Brain pericyte (primary cell): ENCODE measurements at places on chromosomes 7 and 10.

DNA sequence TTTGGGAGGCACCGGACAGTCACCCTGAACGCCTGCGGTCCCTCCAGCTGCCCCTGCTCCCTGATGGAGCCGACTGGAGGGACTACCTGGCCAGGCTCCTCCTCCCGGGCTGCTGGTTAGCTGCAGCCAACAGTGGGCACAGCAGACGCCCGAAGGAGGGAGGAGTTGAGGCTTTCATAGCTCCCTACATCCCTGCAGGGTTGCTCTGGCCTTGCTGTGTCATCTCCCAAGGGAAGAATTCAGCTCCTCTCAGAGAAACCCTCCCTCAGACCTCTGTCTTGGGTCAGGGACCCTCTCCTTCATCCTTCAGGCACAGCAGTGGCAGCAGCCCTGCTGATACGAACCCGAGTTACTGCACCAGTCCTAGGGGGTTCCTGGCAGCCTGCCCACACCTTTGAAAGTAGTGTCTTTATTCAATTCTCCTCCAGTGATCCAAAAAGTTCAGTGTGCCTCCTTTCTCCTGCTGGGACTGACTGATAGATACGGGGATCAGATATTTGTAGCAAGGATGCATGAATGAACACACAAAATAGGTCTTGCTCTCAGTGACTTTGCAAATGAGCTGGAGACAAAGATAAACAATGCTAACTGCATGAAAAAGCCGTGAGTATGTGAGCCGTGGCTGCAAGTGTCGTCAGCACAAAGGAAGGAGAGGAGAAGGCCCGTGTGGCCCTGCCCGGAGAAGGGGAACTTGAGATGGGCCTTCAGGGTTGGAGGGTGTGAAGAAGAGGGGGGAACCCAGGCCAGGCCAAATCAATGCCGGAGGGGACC, 136.6 kb downstream of the PRKAG2 start:
- DNase-seq, result no peak

DNA sequence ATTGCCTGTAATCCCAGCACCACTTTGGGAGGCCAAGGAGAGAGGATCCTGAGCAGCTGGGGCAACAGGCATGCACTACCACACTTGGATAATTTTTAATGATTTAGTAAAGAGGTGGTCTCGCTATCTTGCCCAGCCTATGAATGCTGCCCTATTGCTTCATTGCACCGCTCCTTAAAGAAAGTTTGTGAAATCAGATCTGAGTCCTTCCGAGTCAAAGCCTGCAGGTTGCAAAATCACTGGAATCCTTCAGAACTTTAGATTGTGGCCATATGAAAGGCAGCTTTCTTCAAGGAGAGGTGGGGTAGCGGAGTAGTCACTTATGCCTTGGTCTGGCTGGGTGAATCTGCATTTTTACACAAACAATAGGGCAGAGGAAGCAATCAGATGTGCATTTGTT, 166.3 kb downstream of the ARHGAP12 start:
- no peak for DNase-seq

DNA sequence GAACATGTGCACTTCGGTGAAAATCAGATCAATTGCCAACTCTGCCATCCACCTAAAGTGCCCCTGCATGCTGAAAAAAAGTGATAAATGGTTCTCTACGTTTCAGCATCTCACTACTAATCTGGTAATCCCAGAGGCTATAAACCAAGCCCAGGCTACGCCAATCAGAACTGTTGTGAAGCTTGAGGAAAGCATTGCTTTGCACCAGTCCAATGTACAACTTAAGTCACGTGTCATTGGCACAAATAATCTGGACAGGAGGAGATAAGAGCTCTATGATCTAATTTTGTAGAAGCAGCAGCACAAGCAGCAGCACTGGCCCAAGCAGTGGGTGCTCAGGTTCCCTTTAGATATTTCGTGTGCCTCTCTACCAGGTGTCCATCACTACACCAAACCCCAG, 4.4 kb upstream of the EGR2 start:
- no peak for DNase-seq

DNA sequence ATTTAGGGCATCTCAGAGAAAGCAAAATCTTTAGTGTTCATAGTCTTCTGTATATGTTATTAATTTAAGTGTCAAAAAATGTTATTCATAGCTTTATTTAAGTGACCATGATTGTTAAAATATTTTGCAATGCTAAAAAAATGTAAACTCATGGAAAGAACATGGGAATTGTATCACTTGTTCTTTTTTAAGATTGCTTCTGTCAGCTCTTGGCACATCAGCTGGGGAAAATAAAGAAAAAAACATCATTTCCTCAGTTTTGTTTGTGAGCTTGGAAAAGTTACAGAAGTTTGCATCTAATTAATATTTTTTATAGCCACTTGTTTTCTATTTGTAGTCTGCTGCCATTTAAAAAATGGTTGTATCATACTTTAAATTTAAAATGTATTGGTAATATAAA, 285.9 kb upstream of the CSTF2T start:
- no peak for DNase-seq

DNA sequence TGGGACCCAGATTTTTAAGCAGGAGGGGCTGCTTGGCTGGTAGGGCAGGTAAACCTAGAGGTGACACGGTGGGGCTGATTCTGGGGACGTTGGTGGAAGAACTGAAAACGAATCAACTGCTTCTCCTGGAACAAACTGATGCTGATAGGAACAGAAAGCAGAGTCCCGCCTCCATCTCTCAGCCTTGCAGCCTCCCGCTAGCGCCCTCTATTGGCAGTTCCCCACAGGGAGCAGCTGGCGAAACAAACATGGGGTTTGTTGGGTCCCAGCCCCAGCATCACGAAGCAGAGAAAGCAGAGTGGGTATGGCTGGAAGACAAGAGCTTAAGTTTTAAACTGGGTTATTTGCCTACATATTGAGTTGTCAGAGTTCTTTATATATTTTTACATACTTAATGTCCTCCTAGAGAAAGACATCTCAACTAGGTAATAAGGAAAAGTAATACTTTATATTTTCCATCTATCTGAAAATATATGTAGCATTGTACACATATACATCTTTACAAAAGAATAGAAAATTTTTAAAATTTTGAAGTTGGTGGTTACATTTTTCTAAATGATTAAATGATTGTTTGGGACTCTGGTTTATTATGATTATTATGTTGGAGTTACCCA, 42.3 kb upstream of the FOXI2 start:
- no peak for DNase-seq

GRCh38 chr10:82922755-82923154, 1047.8 kb downstream of the NRG3 start:
- DNase-seq, result no peak

GRCh38 chr7:8217200-8218068, 44.5 kb downstream of the ICA1 start:
- DNase-seq, result peak; percentile 26

DNA sequence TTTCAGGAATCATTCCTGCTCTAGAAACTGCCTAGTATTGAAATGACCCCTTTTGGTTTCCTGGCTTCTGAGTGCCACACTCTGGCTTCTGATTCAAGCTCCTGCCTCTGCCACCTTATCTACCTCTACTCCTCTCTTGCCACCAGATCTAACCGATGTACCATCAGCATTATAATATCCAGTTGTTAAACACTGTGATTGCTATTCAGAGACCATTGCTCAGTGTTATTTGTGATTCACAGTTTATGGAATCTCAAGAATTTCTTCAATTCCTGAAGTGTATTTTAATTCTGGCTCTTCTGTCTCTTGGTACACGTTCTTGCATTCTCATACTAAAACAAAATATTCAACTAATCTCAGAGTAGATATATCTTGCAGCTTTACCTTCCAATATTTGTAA, 88.7 kb downstream of the DYNC1I1 start:
- DNase-seq, result no peak

DNA sequence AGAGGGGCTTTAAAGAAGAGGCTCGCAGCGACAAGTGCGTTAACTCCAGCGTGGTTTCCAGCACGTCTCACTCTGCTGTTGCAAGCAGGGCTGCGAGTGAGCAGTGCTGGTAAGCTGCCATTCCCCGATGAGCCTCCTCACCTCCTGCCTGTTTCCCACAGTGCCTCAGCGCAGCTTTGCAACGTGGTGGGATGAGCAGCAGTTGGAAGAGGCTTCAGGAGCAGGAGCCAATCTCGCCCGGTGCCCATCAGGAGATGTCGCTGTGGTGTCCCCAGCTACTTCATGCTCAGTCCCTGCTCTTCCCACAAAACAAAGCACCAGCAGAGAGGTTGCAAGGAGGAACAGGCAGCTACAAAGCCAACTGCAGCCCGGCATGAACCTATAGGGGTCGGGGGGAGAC, 2.4 kb upstream of the ADARB2 start:
- DNase-seq, result no peak

DNA sequence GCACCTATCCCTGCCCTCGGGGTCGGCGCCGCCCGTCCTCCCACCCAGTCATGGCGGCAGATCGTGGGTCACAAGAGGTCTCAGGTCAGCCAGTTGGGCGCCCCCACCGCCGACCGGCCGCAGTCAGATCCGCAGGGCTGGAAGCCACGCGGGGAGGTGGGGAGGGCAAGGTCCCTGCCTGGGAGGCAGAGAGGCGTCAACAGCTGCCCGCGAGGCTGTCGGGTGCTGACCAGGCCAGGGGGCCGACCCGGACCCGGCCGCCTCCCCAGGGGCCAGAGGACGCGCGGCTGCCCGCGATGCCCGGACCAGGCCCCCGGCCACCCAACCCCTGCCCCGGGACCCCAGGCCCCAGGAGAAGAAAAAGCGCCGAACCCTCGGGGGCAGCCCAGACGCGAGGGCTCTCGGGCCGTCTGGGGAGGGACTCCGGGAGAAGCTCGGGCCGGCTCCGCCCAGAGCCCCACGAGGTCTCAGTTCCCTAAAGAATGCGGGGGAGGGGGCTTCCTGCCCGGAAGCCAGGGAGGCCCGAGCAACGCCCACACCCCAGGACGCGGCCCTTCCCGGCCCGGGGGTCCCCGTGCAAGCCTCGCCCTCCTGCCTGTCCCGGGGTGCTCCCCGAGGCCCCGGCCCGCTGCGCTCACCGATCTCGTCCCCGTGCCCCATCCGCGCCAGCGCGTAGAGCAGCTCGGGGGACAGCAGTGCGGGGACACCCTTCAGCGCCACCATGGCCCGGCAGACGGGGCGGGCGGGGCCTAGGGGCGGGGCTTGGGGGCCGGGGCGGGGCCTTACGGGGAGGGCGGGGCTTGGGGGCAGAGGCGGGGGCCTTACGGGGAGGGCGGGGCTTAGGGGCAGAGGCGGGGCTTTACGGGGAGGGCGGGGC, at the start of gene FUOM:
Gene FUOM (minus strand): TSS at position 735 of the 877 bp plus-strand sequence. CDS start 12 bp downstream, at position 723.
- DNase-seq, result no peak
